Spleen (tissue), 13 donors: ENCODE measurements at places on chromosomes 7 and 10.

DNA sequence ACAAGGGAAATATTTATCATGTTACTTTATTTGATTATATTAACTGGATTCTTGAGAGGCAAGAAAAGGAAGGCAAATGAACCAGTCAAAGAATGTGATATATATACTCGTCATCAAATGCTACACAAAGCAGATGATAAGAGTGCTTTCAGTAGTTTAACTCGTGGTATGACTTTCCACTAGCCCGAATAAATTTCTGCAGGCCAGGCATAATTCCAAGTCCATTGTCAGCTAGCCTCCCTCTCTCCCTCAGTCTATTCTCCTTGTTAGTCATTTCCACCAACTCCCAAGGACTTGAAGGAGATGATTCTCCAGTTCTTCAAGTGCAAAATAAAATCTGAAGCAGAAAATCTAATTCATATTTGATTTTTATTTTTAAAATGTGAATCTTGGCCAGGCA is 190.5 kb downstream of the GLI3 start:
- DNase-seq: no peak

DNA sequence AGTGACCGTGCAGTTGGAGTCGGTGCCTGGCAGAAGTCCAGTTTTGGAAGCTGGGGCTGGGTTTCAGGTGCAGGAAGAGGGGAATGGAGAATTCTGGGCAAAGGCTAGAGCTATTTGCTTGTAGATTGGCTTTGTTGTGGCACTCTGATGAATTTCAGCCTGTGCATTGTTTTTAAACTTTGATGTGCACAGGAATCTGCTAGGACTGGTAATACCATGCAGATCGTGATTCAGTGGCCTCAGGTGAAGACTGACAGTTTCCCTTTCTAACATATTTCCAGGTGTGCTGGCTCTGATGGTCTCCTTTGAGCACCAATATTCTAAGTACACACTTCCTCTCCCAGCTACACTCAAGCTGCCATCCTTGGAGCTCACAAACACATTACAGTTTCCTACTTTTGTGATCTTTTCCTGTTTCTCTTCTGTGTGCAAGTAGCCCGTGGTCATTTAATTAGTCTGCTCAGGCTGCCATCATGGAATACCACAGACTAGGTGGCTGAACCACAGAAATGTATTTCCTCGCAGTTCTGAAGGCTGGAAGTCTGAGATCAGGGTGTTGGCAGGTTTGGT is 55.6 kb downstream of the NOC3L start:
- no peak for DNase-seq

- no peak for DNase-seq
These were observed 42.4 kb upstream of the PRKAR2B start for GRCh38 chr7:107002126-107002525.

- no peak for DNase-seq
These were observed 253.2 kb upstream of the SMIM30 start for GRCh38 chr7:113371416-113372043.

DNA sequence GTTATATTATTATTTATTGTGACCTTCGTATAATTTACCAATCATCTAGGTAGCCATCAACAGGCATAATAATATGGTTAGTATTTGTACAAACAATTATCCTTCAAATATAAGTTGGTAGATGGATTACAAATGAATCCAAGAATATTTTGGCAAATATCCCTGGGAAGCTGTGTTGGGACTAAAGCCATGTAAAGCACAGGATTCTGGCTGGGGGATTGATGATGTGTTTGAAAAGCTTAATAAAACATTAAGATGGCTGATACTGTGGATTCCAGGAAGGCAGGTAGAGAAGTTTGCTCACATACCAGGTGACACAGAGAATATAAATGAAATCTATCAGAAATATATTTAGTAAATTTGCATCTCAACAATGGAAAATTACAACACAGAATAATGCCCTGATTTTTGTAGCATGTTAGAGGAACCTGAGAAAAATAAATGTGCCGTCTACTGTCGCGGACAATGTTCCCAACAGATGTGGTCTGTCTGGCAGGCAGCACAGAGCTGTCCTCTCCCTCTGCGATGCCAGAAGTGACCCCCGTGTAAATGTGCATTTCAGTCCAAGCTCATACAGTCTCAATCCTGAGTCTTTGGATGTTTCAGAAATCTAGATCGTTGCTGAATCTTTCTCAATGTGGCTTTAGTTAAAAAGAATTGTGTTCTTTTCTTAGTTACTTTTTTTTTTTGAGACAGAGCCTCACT is 125.0 kb downstream of the TEX36 start:
- DNase-seq: no peak

DNA sequence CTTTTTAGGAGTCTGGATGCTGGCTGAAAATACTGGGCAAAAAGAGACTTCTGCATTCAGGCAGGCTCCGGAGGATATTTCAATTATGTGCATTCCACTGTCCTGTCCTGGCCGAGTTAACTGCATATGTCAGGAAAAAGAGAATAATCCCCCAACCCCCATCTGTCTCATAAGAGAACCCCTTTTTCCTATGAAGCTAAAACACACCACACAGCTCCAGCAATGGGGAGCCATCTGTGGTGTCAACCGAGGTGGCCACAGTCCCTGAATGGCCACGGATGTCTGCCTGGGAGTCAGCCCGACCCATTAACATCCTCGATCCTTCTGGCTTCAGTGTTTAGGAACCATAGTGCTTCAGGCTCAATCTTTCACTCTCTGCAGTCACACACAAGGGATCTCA is 70.4 kb downstream of the RSU1 start:
- DNase-seq: no peak
